ENCODE measurements at places on chromosomes 11 and 22. TPM values are rescaled to one million over a fixed set of nuclear protein-coding genes. Genes with fewer than 3 reads are reported as not detected.
A peak's percentile ranks its signal among the peaks of the same experiment; 100 is the strongest.

TRIM29 gene
- total RNA-seq: not detected

GRCh38 chr22:36773935-36774334 lies 2.0 kb downstream of the IFT27 start:
- peak; percentile 33 for DNase-seq

DNA sequence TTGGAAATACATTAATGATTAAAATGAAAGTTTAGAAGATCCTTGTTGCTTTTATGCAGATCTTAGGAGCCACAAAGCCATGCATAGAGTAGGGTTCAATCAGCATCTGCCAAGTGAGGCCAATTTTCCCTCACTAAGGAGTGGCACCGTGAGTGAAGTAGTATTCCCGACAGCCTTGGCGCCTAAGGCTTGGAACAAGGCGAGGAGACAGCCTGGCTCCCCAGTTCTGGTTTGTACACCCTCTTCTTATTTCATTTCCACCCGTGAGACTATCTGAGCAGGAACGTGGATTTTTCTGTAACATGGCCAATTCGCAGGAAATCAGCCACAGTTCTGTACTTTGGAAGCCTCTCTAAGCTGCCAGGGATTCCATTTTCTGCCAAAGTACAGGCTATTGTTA lies 22.6 kb downstream of the FADS2 start:
- DNase-seq: no peak

- no peak for DNase-seq
These were observed 19.6 kb upstream of the CAT start for GRCh38 chr11:34419158-34419557.

GRCh38 chr11:35235936-35236666 lies 97.1 kb downstream of the CD44 start:
- DNase-seq: peak; percentile 90

Measured in fibroblast of lung (primary cell).